ENCODE measurements at places on chromosomes 12 and 14.
A peak's percentile ranks its signal among the peaks of the same experiment; 100 is the strongest.

DNA sequence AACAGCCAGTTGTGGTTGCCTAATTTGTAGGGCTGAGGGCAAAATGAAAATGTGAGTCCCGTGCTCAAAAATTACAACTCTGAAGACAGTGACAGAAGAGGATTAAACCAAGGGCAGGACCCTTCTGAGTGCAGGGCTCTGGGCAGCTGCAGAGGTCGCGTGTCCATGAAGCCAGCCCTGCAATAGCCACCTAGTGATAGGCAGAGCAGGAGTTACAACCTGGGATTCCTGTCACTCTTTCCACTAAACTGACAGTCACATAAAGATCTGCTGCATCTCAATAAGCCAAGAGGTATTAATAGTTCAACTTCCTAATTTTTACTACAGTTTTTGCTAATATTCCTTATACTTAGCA lies 94.1 kb downstream of the SLC2A13 start:
- no peak for DNase-seq

DNA sequence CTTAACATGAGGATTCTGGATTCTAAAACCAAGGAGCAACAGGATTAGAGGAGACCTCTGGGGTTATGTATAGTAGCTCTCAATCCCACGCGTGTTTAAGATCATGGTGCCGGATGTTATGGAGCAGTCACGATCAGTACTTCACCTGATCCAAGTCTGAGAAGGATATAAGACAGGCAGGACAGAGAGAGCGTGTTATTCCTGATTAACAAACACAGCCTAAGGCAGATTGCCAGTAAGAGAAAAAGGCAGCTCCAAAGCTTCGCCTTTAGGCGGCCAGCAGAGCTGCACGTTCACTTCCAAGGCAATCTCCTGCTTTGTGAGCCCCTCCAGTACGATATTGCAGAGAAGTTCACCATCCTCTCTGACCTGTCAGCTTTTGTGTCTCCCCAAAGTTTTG lies 5.5 kb downstream of the SETD3 start:
- no peak for DNase-seq

DNA sequence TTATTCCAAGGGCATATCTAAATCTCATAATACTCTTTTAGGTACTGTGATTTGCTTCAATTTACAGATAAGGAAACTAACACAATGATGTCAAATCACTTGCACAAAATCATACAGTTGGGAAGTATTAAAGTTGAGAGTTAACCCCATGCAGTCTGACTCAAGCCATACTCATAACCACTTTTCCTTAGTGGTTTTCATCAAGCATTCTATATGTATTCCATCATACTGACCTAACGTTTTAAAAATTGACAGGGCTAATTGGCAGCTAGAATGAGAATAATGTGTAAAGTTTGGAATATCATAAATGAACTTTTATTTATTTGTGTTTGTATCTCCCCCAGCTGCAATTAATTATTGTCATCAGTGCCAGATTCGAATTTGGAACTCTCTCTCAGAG lies 20.9 kb downstream of the PUS7L start:
- no peak for DNase-seq

- no peak for DNase-seq
Observed at GRCh38 chr14:33508126-33509062, 442.5 kb downstream of the EGLN3 start.

GRCh38 chr14:50477760-50478159 lies 54.6 kb downstream of the MAP4K5 start:
- no peak for DNase-seq

DNA sequence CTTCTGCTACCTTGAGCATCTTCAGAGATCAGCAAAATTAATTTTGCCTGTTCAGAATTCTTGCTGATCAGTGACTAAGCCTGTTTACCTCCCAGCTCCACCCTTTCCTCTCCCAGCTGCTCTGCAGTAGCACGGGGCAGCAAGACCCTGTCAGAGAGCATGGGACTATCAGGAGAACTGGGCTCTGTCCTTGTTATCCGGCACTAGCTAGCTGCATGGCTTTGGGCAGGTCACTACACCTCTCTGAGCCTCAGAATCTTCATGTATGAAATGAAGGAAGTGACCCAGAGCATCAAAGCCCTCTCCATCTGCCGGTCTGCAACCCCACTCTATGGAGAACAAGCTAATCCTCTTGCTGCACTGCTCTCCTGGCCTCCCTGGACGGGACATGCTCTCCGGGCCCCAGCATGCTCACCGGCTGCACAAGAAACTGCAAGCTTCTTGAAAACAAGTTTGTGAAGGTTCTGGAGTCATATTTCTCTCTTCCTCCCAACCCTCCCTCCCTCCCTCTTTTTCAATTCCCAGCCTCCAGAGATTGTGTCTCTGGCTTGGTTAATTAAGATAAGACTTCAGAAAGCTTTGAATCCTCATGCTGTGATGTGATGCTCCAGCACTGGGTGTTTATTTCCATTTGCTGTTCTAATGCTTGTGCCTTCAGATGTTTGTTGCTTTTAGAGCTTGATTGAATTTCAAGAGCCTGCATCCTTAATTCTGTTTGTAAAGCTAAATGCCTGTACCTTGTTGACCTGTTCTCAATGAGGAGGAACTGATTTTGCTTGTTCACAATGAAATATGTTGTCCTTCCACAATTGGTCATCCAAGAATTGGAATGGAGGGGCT lies 101.1 kb downstream of the CRACR2A start:
- DNase-seq = no peak

- no peak for DNase-seq
Observed at GRCh38 chr12:108823804-108824203, 33.6 kb downstream of the SSH1 start.

DNA sequence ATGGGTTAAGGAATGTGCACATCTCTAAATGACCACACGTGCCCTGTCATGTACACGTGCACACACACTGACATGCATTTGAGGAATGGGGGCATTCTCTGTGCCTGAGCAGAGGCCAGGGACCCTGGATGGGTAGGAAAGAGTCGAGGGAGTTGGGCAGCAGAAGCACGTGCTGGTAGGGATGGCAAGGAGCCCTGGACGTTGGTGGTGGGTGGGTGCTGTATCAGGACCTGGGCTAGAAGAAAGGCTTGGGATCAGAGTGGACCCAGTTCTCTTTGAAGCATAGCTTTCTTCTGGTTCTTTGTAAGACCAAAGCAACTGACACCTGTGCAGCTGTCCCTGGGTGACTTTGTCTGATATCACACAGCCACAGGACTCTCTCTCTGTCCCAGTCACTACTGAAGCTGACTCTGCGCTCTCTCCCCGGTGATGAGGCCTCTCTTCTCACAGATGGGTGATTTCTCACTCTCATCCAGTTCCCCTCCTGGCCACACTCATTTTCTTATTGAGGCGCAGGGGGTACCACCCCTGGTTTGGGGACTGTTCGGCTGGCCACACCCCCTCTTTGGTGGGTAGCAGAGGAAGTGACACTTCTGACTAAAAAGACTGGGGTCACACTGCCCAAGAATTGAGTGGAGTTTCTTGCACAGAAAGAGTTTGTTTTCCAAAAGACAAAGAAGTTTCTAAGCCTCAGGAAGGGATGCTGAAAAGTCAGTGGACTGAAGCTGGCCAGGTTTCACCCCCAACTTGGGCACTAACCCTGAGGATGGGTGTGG lies 171.7 kb upstream of the RTL1 start:
- no peak for DNase-seq

DNA sequence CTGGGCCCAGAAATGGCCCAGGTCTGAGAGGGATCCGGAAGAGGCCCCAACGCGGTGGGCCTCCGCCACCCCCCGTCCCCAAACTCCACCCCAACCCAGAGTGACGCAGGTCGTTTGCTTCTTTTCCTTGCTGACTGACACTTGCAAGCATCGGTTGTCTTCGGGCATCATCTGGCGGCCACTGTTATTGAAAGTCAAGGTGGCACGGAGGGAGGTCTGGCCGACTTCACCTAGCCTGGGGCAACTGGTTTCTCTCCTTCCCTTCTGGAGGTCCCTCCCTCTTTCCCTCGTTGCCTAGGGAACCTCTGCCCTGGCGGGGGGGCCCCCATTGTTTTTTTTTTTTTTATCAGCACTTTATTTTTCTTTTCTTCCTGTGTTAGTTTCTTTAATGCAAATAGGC lies 241.8 kb downstream of the ALG10 start:
- no peak for DNase-seq

- no peak for DNase-seq
Observed at GRCh38 chr12:54195737-54196347, 7.1 kb upstream of the SMUG1 start.

DNA sequence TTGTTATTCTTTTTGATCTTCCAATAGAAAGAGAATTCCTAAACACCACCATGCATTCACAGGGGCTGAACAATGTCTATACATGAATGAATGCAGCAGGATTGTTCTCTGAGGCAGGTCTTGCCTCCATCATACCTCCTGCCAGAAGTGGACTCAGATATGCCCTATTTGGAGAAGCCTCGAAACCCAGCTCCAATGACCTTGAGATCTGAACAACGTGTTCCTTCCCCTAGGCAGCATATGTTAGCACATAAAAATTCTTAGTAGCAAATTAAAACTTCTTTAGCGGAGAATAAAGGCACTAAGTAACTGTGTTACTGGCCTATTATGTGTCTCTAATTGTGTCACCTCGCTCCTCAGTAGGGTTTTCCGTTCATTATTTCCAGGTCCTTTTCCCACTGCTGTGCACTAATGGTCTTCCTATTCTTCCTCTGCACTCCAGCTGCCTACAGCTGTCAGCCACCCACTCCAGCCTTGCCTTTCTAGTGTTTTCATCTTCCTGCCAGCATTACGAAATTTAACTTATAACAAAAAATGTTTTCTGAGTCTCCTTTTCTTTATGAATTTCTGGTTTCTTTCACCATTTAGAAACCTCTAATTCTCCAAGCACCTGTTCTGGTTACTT lies 62.6 kb upstream of the IGF1 start:
- no peak for DNase-seq

- DNase-seq = no peak
Observed at GRCh38 chr12:62296001-62296400, 35.8 kb downstream of the USP15 start.

- DNase-seq = no peak
Observed at GRCh38 chr12:9343731-9344130, 135.5 kb upstream of the PZP start.

- DNase-seq = peak; percentile 18
Observed at GRCh38 chr12:107223821-107224220, 130.5 kb upstream of the CRY1 start.

DNA sequence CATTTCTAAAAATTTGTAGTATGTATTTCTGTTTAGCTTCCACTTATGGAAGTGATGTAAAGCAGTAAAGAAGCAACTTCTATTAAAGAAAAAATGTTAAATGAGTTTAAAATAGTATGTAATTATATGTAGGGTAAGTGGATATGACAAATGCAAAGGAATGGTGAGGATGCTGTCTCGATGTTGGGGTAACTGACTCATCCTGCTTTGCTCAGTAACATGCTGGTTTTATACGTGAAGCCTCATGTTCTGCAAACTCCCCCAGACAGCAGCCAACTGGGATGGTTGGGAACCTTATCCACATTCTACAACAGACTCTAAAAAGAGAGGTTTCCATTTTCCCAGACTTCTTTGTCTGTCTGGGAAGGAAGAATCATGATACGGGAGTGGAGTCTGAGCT lies 1006.4 kb upstream of the TMEM132C start:
- DNase-seq = no peak

- DNase-seq = no peak
Observed at GRCh38 chr14:100530270-100531072, 56.7 kb downstream of the BEGAIN start.

DNA sequence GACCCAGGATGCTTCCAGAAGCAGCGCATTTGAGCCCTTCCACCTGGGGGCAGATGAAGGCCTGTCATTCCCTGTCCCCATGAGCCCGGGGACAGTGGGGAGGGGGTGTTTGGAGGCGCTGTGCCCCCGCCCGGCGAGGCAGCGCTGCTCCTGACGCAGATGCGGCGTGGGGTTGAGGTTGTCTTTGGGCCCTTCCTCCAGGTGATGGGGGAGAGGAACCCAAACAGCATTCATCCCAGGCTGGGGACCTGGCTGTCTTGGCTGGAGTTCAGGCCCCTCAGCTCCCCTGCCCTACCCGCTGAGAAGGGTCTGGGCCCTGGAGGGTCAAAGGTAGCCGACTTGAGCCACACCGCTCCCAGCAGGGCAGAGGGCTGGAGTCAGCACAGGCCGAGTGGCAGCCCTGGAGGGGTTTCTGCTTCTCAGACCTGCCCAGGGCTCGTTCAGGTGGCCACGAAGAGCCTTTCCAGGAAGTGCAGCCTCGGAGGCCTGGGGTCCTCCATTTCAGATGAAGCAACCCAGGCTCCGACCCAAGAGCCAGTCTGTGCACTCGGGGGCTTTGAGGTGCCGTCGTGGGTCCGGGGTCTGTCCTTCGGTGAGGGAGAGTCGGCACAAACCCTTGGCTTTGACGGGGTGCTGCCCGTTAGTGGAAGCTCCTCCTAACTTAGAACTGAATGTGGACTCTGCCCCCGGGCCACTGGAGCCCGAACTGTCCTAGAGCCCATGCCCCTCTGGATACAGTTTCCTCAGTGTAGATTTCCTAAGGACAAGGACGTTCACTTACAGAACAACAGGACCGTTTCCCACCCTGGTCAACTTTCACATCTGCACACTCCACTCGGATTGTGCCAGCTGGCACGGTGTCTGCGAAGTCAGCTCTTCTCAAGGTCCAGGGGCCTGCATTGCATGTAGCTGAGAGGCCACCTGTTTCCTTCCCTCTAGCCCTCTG lies 16.1 kb downstream of the ACADS start:
- no peak for DNase-seq

- no peak for DNase-seq
Observed at GRCh38 chr12:108468196-108468968, 46.7 kb upstream of the FICD start.

DNA sequence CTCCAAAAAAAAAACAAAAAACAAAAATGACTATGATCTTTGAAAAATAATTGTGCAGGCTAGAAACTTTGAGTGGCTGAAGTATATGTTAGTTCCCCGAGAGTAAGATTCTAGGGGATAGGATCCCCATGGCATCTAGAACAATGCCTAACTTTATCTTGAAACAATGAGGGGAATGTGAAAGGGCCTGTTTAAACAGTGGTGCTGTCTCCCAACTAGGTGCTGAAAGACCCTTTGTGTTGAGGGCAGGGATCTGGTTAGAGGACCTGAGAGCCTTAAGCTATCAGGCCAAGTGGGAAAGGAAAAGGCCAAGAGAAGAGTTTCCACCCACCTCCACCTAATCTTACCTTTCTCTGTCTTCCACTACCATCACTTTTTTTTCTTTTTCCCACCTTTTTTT lies 6.8 kb upstream of the YLPM1 start:
- no peak for DNase-seq

- no peak for DNase-seq
Observed at GRCh38 chr12:100842156-100842555, 47.6 kb downstream of the ANO4 start.

GRCh38 chr12:15662983-15663659 lies 126.1 kb downstream of the EPS8 start:
- DNase-seq = no peak
